ENCODE measurements at places on chromosomes 7 and 10.

DNA sequence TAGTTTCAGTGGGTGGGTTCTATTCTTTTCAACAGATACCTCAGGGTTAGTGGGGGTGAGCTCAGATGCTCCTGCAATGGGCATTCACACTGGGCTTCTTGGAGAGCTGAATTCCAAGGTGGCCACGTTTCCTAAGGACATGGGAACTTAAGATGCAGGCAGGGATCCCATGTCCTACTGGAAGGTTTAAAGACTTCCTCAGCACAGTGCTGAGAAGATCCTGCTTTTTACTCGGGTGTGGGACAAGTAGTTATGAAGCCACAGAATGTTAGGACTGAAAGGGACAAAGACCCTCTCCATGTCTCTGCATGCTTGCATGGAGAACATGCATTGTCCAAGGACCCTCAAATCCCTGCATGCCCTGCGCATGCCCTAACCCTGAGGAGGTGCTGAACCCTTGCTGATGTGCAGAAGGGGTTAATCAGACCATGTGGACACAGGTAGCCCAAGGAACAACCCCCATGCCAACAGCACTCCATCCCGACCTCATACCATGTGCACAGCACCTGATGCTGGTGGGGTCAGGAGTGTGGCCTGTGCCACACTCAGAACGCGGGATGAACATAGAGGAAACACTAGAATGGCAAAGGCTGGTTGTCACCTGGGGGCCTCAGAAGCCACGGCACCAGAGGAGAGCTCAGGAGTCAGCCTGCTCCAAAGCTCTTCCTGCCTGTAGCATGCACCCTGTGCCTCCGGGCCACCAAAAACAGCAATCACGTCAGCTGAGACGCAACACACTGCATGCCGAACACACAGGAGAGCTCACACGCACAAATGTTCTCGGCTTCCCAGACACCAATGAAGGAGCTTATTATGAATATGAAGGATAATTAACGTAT is 15.2 kb downstream of the IL2RA start:
- DNase-seq, result no peak

- peak; percentile 60 for DNase-seq
Measured at GRCh38 chr10:75111907-75112679, 637 bp downstream of the SAMD8 start.

DNA sequence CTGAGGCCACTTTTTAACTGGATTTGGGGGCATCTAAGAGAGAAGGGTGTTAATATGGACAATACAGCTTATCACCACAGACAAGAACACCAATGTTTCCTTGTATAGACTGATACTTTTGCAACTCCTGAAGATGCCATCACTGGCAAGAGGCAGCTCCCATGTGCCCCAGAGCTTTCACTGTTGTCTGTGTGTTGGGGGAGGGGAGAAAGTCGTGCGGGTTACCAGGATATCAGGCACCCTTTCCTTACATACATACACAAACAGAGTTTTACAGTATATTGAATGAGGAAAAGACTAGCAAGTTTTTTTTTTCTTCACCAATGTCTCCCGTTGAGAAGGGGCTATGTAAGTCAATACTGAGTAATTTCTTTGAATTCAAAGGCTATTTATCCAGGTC is 4.1 kb upstream of the DLX6 start:
- no peak for DNase-seq

GRCh38 chr10:79331709-79332108 is 15.6 kb upstream of the PPIF start:
- peak; percentile 70 for DNase-seq
